Esophagus muscularis mucosa (tissue), 4 donors: ENCODE measurements at places on chromosomes 4 and X. TPM values are rescaled to one million over a fixed set of nuclear protein-coding genes. Genes with fewer than 3 reads are reported as not detected.

Gene RIBC1
- total RNA-seq = 0.42 TPM

DNA sequence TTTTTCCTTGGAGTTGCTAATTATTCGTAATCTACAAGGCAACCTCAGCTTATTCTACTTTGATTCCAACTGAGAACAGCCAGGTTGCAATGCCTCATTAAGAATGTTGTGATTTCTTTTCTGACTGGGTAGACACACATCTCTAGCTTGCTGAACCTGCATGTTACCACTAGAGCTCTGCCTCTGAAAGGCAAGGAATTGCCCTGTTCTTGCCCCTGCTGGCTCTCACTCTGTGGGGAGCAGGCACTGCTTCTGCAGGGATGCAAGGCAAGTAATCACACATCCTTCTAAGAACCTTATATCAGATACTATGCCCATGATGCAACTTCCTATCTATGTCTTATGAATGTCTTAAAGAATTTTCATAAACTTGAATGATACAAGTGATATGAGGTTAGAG is 503.2 kb downstream of the PACRGL start:
- no peak for DNase-seq

- peak; percentile 91 for DNase-seq
These were observed 2.9 kb upstream of the FAT1 start for GRCh38 chr4:186726426-186727168.

GRCh38 chr4:150828159-150828558 is 186.9 kb downstream of the LRBA start:
- DNase-seq = no peak

Gene SPANXC
- total RNA-seq = not detected

DNA sequence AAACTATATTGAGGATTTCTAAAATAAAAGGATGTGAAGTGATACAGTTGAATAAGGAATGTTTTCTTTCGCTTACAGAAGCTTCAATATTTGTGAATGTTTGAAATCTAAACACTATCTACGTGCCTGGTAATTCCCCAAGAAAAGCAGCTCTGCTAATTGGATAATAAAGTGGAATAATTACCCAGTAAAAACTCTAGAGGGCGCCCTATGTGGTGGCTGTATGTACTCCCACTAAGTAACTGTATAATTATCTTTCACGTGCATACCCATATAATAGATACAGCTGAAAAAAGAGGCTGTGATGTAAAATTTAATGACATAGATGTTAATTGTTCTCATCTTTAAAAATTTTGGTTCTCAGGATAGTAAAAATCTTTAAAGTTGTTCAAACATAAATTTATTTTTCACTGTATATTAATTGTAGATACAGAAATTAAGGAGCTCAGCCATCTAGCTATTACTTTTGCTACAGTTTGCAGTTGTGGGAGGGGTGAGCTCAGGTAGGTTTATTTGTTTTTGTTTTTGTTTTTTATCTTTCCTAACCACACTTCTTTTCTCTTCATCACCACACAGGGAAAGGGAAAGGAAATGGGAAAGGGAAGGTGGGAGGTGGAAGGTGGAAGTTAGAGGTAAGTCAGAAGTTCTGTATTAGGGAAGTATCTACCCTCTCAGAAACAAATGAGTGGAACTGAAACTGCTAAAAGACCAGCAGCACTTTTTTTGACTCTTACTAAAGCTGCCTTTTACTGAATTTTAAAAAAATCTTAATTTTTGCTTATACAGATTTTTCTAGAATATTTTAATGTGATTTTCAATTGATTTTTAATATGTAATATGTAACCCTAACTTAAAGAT is 151.7 kb upstream of the RPS6KA6 start:
- DNase-seq = no peak

GRCh38 chrX:71291381-71291780 is 7.9 kb downstream of the NONO start:
- DNase-seq = no peak

Gene MED12
- 34.2 TPM for total RNA-seq

GRCh38 chr4:181548873-181549575 is 694.2 kb upstream of the TENM3 start:
- DNase-seq = no peak

DNA sequence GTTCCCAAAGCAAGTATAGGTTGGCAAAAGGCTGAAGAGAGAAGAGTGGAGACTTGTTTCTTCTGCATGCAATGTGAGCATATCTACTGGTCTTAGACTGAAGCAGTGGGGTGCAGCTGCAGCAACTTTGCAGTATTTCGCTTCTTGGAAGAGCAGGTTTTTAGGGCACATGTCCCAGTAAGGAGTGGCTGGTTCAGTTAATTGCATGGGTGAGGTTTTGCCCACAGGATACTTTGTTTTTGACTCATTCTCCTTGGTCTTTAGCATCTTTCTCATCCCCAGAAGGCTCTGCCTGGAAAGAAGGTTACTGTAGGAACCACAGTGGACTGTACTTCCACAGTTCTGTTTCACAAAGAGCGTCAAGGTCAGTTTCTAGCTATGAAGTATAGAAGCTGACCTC is 68.0 kb upstream of the NR3C2 start:
- no peak for DNase-seq

GRCh38 chr4:8869898-8870646 is 1.6 kb downstream of the HMX1 start:
- no peak for DNase-seq

DNA sequence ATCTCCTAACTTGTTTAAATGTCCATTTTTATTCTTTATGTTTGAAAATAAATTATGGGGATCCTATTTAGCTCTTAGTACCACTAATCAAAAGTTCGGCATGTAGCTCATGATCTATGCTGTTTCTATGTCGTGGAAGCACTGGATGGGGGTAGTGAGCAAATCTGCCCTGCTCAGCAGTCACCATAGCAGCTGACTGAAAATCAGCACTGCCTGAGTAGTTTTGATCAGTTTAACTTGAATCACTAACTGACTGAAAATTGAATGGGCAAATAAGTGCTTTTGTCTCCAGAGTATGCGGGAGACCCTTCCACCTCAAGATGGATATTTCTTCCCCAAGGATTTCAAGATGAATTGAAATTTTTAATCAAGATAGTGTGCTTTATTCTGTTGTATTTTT is 27.6 kb downstream of the NUDT6 start:
- no peak for DNase-seq

- peak; percentile 39 for DNase-seq
These were observed 64.8 kb downstream of the TBC1D9 start for GRCh38 chr4:140691369-140691768.

Gene FAT1
- total RNA-seq = 231 TPM

Gene TLR2
- 7.6 TPM for total RNA-seq

Gene SOX3
- not detected for total RNA-seq

DNA sequence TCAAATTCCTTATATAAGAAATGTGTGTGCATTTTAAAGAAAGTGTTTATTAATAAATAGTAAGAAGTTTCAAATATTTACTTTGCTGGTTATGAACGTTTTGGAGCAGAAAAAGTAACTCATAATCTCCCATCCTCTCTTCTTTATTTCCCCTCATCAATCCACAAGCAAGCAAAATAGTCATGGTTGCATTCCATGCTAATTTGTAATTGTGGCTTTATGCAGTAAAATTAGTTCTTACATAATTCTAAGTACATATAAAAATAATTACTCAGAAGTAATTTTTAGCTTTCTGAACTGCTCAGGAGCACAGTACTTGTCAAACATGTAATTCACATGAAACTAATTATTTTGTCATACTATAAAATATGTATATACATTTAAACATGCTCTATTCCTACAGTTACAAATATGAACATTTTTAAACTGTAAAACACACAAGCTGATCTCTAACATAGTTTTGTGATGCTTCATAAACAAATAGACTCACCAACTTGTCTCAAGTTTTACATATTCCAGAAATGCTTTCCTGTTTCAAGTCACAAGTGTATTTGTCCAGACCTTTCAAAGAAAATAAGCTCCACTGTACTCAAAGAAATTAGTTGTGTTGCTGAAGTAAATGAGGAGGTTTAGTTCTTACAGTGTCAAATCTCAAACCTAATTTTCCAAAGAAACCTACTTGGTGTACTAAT is 218.9 kb downstream of the PABPC4L start:
- DNase-seq = no peak

Gene TRIM2
- 29.5 TPM for total RNA-seq

DNA sequence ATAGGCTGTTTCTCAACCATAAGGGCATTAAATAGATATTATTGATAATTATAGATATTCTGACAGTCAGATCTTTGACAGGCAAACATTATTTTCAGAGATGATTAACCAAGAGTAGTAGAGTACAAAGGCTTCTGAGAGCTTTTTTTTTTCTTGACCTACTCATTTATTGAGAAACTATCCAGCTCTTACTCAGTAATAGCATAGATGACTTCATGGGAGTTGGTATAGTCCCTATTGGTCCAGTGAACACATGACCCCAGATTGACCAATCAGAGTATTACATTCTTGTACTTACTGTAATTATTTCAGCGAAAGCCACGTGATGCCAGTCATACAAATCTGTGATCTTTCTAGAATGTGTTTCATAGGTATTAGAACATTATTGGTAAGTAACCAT is 508.7 kb downstream of the FSTL5 start:
- no peak for DNase-seq

DNA sequence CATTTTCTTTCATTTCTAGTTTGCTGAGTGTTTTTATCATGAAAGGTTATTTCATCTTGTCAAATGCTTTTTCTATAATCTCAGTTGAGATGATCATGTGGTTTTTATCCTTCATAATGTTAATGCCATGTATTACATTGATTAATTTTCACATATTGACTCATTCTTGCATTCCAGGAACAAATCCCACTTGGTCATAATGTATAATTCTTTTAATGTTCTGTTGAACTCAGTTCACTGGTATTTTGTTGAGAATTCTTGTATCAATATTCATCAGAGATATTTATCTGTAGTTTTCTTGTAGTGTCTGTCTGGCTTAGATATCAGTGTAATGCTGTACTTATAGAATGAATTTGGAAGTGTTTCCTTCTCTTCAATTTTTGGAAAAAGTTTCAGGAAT is 16.7 kb upstream of the LHFPL1 start:
- DNase-seq = no peak

Gene BTC
- total RNA-seq = 40.6 TPM

- no peak for DNase-seq
These were observed 42.3 kb downstream of the AFF2 start for GRCh38 chrX:148542481-148543255.

DNA sequence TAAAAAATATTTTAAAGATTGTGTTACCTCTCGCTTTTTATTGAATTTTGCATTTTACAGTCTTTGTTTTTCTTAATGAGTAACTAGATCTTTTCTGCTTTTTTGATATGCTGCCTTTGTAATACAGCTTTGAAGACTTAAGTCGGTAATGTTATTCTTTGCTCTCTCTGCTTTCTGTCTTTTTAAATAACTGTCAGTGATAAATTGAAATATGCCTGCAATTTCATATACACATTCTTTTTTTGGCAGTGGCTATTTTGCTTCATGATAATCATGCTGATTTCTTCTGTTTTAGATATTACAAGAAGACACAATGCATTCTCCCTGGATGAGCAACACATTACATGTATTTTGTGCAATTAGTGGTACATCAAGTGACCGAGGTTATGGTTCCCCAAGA is 42.0 kb upstream of the IL13RA1 start:
- DNase-seq = no peak

- no peak for DNase-seq
These were observed 556 bp upstream of the SMARCA5 start for GRCh38 chr4:143512978-143513313.

Gene ESX1
- not detected for total RNA-seq

DNA sequence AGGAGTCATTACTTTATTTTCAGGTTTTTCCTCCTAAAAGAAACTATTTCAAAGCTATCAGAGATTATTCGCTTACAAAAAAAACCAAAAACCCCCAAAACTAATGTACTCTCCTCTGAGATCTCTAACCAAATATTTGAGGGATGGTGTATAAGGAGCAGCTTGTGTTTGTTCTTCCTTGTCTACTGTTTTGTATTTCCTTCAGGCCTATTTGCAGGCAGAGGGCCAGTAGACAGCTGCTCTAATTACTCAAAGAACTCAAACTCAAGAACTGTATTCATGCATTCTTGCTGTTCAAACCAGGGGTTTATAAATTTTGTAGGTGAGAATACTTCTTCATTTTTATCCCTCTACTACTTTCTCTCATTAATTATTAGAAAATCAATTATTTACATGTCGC is 51.3 kb downstream of the SH3RF1 start:
- no peak for DNase-seq

- DNase-seq = no peak
These were observed 67.5 kb downstream of the CAMK2D start for GRCh38 chr4:113694008-113694407.

- no peak for DNase-seq
These were observed 434.4 kb upstream of the FAM47C start for GRCh38 chrX:36573720-36574119.

DNA sequence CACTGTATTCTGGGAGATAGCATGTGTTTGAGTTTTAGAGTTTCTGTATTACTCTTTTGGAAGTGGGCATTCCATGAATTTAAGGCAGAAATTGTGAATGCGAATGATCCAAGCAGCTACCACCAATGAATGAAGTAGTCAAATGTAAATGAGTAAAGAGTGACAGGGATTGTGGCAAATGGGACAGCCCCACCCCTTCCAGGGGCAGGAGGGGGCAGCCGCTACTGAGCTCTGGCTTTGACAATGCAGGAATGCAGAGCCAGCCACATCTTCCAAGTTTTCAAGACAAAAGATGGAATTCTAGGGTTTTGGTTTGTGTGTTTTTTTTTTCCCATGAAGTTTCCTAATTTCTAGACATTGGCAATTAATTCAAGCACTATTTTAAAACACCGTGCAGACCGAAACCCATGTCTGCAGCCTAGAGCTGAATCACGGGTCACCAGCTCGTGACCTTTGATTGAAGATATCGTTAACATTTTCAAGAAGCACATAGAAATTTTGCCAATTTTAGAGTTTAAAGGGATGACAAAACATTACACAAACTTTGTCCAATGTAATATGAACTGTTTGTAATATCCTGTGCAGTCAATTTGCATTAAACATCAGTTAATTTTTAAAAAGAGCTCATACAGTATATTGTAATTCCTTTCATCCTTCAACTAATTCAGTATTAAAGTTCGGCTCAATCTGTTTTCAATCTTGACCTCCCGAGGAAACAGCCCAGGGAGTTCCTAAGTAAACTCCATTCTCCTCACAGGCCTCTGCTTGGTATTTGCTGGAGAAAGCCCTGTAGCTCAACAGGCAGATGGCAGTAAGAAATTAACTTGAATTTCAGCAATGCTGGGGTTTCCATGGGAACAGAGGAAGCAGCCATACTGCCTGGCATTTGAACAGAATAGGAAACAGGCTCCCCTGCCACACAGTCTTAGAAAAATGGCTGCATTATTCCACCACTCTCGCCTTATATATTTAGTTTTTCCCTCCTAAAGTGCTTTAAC is 83.4 kb downstream of the UCHL1 start:
- DNase-seq = no peak
